ENCODE measurements at places on chromosomes 7 and 10.
A peak's percentile ranks its signal among the peaks of the same experiment; 100 is the strongest.

DNA sequence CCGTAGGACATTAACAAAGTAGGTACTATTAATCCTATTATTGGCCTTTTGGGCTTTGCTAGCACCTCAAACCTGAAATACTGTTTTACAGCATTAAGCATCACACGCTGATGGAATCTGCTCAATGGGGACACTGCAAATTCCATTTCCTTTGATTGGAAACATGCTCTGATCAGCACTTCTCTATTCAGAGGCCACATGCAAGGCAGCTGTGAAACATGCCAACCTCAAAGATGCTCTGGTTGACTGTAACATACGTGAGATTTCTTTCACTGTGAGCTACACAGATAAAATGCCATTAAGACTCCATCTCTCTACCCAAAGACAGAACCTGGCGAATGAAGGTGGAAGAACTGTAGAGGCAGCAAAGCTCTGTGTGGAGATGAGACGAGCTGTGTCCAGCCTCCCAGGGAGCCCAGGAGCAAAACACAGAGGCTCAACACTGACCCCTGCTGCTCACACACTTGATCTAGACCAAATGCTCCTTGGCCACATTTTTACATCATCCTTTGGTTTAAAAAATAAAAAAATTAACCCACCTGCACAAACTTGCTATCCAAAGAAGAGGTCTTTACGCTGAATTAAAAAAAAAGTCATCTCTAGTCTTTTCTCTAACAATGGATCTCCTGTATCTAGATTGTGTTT, 8.0 kb downstream of the RSU1 start:
- peak; percentile 64 for DNase-seq

DNA sequence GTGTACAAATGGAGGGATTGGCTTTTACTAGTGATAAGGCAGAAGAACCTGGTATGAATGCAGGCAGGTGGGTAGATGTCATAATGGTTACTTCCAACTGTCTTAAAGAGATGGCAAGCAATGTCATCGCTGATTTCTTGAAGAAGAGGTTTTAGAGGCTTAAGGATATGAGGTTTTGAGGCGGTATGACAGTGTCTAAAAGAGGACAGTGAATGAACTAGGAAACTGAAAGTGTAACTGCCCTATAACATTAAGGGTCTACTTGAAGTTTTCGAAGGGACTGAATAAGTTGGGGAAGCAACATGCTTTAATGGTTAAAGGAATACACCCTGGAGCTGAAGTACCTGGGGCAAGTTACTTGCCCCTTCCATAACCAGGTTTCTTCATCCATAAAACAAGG, 70.9 kb downstream of the NDUFB2 start:
- no peak for DNase-seq

DNA sequence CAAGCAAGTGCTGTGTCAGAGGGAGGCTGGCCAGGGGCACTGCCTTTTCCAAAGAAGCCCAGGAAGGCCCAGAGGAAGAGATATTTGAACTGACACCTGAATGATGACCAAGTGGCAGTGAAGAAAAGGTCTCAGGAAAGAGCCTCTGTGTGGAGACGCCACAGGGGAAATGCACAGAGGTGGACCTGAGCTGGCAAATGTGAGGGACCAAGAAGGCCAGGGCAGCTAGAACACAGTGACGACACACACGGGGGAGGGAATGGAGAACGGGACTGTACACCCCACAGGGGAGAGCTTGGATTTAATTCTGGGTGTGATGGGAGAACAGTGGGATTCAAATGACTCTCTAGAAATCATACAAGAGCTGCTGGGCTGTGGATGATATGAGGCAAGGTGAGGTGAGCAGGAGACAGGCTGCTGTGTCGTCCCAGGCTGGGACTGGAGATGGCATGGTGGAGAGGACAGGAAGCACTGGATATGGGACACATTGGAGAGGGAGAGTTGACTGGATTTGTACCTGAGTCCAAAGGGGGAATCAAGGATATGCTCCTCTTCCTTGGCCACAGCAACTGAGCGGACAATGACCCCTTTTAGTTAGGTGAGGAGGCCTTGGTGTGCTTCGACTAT, 84.2 kb upstream of the DDC start:
- DNase-seq = no peak

- DNase-seq = no peak
These were observed 142.1 kb upstream of the PTPRZ1 start for GRCh38 chr7:121730869-121731268.

DNA sequence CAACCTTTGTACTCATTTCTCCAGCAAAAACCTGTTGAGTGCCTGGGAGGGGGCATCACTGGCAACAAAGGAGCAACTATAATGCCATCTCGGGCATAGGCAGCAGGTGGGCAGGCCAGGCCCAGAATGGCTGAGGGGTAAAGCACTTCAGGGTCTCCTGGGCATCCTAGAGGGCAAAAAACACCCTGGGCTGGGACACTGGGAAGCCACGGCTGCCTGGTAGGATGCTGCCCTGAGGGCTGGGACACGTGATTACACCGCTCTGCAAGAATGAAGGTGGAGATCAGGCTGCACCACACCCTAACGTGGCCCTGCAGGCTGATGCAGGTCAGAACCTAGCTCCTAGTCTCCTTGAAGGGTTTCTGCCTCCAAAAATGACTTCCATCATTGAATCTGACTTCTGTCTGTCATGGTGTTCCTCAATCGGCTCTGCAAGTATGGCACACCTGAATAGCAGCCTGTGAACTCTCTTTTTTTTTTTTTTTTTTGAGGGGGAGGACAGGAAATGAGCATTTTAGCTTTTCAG, 4.5 kb upstream of the TRAPPC14 start:
- DNase-seq = no peak

DNA sequence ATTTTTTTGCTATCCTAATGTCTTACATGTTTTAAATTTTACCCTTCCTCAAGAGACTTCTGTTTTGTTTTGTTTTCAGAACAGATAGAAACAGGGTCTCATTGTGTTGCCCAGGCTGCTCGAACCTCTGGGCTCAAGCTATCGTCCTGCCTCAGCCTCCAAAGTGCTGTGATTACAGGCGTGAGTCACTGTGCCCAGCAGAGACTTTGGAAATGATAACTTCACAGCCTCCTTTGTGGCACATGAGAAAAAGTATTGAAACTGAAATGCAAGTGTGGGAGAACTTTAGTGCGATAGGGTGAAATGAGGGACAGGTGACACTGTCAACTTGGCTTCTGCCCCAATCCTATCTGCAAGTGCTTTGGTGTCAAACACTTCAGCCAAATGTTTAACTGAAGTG, 21.6 kb downstream of the IRF5 start:
- no peak for DNase-seq

DNA sequence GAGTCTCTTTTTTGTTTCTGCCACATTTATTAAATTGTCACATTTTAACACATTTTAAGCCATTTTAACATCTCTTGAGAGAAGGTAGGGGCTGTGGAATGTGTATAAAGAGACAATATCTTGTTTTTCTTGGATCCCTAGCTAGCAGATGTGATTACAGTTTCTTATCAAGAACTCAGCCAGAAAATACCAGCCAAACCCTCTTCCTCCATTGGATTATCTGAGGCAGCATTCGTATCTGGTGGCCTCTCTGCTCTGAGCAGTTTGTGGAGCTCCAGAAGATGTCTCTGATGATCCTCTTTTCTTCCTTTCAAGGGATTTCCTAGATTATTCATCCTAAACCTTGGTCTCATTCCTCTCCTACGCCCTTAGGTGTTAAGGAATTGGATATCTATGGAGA, 35.3 kb upstream of the PFKFB3 start:
- no peak for DNase-seq

GRCh38 chr7:113015034-113015645, 71.5 kb downstream of the GPR85 start:
- peak; percentile 33 for DNase-seq

Data from AG20443 (cell line).